Activated T-cell treated with anti-CD3 and anti-CD28 coated beads, Interleukin-2, amount 50 U/mL, for 72 hours (primary cell): ENCODE measurements at places on chromosomes 1 and 21. TPM values are rescaled to one million over a fixed set of nuclear protein-coding genes. Genes with fewer than 3 reads are reported as not detected.

- no peak overlapping the region for H3K27ac ChIP-seq
- H3K4me3 ChIP-seq, result no peak overlapping the region
- H3K27me3 ChIP-seq, result no peaks in the 10 kb centered on the region
- DNase-seq, result no peak
- no peaks in the 10 kb centered on the region for H3K4me1 ChIP-seq
- no peaks in the 10 kb centered on the region for H3K36me3 ChIP-seq
Measured at GRCh38 chr1:4393191-4393590, 261.2 kb upstream of the AJAP1 start.

DNA sequence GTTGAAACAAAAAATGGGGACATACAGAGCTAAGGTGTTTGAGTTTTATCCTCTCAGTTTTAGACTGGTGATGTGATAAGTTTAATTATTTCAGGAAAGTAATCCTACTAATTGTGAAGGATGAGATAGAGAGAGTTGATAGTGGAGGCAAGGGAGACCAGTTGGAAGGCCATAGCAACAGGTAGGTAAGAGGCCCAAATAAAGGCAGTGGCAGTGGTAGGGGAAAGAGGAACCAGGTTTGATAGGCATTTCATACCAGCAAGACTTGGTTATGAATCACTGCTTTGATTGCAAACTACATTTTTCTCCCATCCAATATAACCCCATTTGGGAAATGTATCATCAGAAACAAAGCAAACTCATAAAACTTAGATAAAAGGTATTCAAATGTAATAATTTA, 63.1 kb upstream of the SH3GLB1 start:
- H3K27me3 ChIP-seq, result no peaks in the 10 kb centered on the region
- H3K4me1 ChIP-seq, result no peaks in the 10 kb centered on the region
- no peak overlapping the region for H3K27ac ChIP-seq
- no peak for DNase-seq
- no peaks in the 10 kb centered on the region for H3K36me3 ChIP-seq
- H3K4me3 ChIP-seq, result no peak overlapping the region

- no peak for DNase-seq
- peaks cover 15% of the 10 kb centered on the region for H3K36me3 ChIP-seq
- H3K4me1 ChIP-seq, result peaks cover 97% of the 10 kb centered on the region
- no peaks in the 10 kb centered on the region for H3K27me3 ChIP-seq
- peak overlapping the region; percentile 99 for H3K4me3 ChIP-seq
Measured at GRCh38 chr1:150568594-150568966, 10.8 kb downstream of the MCL1 start.

DNA sequence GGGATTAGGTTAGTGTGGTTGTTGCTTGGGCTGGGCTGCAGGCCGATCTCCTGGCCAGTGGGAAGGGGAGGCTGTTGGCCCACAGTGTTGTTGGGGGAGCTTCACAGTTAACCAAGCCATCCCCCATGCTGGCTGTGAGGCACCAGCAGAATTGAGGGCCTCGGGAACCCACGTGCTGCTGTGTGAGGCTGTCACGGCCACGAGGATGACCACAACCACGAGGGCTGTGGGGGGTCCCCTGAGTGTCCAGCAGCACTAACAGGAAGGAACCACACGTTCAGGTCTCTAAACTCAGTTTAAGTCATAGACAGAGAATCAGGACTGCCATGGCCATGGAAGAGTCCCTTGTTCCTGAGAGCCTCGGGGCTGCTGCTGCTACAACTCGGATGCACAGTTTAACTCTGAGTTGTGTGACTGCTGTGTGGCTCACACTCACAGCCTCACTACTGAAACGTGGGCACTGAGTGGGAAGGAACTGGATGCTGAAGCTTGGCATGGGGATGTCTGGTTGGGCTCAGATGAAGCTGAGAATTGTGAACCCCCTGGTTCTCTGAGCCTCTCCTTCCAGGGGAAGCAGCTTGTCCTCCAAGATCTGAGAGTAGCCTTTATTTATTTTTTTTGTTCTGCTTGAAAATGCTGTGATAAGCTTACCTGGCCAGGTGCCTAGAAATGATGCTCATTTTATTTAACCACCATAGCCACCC, 4.8 kb upstream of the MMEL1 start:
- DNase-seq, result no peak
- peaks cover 6% of the 10 kb centered on the region for H3K36me3 ChIP-seq
- H3K27me3 ChIP-seq, result peaks cover 7% of the 10 kb centered on the region

GRCh38 chr1:231618609-231619256, 7.9 kb upstream of the DISC1 start:
- peaks cover 12% of the 10 kb centered on the region for H3K36me3 ChIP-seq
- H3K4me3 ChIP-seq, result no peak overlapping the region
- H3K27me3 ChIP-seq, result peaks cover 19% of the 10 kb centered on the region

DNA sequence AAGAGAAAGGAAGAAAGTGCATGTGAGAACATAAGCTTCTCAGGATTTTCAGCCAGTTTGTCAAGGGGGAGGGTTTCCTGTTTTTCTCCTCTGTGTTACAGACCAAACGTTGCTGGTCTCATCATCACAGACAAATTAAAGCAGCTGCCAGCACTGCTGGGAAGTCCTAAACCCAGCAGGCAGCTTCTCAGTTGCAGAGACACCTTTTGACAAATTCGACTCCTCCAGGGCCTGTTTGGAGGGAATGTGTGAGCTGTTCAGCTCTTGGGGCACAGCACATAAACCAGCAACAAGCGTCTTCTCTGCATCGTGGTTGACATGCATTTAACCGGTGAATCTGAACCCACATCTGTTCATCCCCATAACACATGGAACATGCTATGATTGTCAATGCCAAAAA, 454.6 kb upstream of the RUNX1 start:
- H3K4me3 ChIP-seq, result peak overlapping the region; percentile 23
- no peaks in the 10 kb centered on the region for H3K27me3 ChIP-seq
- no peak for DNase-seq

GRCh38 chr1:241518476-241519307, 863 bp downstream of the FH start:
- H3K4me1 ChIP-seq, result peaks cover 19% of the 10 kb centered on the region
- peaks cover 22% of the 10 kb centered on the region for H3K27me3 ChIP-seq
- peak; percentile 42 for DNase-seq
- H3K27ac ChIP-seq, result peak overlapping the region; percentile 78

Gene SYF2
- 64.8 TPM for total RNA-seq

Gene KIAA0040
- total RNA-seq, result 33.4 TPM

Gene HSPA6
- 0.24 TPM for total RNA-seq

Gene ERICH3
- total RNA-seq, result not detected

Gene SLC30A2
- total RNA-seq, result not detected
